ENCODE measurements at places on chromosomes 2 and 18.
A peak's percentile ranks its signal among the peaks of the same experiment; 100 is the strongest.

DNA sequence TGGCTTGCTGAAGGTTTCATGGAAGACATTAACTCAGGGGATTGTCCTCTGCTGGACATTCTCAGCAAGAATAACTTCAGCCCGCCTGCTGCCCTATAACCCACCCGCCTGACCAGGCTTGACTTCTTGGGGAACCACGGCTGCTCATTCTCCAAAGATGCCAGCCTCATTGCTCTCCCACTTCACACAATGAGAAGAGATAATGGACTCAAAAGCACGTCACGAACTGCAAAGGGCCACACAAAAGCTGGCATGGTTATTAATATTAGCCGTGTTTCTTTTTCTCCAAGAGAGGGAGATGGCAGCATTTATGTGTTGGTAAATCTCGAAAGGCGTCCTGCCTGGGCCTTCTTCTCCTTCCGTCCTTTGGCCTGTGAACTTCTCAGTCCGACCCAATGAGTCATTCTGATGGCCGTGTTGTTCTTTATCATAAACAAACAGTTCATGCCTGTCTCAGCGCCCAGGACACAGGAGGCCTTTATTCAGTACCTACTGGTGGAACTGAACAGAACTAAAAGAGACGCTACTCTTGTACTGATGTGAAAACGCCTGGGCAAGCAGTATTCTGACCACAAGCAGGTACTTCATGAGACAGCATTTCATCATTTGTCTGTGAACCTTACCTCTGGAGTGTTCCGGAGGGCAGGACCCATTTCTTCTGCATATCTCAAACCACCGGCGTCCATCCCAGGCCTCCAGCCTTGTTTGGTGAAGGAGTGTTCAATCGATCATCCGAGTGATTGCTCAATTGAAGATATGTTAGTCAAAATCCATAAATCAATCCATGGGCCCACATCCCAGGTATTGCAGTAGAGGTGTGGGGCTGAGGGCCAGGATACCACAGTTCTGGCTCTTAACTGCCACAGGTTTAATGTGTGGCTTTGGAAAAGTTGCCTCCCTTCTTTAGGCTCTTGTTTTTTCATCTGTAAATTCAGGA, 25.1 kb upstream of the KLHL29 start:
- no peak for DNase-seq

DNA sequence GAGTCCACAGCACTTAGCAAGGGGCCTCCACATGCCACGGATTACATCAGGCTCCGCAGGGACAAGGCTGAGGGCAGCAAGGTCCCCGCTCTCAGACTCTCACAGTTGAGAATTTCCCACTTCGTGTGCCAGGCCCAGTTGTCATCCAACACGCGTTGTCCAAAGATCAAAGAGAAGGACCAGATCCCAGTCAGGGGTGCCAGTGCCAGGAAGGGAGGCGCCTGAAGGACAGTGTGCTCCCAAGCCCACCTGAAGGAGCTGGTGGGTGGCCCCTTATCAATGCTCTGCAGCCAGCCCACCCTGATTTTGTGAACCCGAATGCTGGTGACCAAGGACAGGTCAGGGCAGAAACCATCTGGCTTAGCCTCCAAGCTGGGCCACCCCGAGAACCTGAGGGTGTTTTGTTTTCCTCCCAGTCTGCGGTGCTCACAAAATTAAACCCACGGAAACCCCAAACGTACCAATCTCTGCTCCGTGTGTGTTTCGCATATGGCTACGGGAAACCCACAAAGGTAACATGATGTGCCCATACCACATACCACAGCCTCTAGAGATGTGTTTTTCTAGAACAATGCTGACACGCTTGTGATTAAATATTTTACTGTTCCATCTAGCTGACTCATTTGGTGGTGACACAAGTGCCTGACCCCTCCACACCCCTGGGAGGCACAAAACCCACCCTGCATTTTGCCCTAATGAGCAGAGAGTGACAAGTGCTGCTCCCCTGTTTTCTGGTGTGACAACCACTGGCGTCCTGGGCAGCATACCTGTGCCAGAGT, 24.5 kb downstream of the CRACDL start:
- DNase-seq: no peak

DNA sequence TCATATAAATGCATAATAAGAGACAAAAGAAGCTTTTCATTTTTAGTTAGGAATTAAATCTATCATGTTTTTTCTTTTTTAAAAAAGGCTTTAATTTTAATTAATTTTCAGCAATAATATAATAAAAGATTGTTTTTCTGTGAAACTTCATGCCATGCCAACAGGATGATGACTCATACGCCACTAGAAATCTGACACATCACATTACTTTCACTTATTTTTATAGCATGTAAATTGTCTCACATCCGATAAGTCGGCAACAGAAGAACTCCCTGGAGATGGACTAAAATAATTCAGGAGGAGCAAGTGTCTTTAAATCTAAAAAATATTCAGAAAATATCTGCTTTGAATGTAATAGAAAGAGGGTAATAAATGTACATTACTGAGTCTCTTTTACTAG, 1024.2 kb upstream of the ACVR2A start:
- DNase-seq: no peak

- DNase-seq: no peak
Measured at GRCh38 chr18:45104049-45104395, 423.3 kb downstream of the SETBP1 start.

- no peak for DNase-seq
Measured at GRCh38 chr2:70126413-70126812, 39.1 kb downstream of the PCBP1 start.

GRCh38 chr2:28628506-28628905, 123.1 kb upstream of the PPP1CB start:
- no peak for DNase-seq

GRCh38 chr18:73719611-73720010, 428.0 kb downstream of the FBXO15 start:
- DNase-seq: no peak

DNA sequence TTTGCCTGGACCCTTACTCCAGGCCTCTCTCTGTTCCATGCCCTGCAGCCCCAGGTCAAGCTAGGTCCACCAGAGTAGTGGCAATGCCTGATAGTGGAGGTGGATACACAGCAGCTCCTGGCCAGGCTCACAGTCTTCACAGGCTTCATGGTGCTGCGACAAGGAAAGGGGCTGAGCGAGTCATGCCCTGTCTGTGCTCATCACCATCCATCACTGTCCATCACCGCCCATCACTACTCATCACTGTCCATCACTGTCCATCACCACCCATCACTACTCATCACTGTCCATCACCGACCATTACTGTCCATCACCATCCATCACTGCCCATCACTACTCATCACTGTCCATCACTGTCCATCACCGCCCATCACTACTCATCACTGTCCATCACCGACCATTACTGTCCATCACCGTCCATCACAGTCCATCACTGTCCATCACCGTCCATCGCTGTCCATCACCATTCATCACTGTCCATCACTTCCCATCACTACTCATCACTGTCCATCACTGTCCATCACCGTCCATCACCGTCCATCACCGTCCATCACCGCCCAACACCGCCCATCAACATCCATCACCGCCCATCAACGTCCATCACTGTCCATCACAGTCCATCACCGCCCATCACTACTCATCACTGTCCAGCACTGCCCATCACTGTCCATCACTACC, 57.1 kb upstream of the OTOS start:
- DNase-seq: no peak

GRCh38 chr2:50546790-50547189, 485.1 kb downstream of the NRXN1 start:
- DNase-seq: peak; percentile 88

DNA sequence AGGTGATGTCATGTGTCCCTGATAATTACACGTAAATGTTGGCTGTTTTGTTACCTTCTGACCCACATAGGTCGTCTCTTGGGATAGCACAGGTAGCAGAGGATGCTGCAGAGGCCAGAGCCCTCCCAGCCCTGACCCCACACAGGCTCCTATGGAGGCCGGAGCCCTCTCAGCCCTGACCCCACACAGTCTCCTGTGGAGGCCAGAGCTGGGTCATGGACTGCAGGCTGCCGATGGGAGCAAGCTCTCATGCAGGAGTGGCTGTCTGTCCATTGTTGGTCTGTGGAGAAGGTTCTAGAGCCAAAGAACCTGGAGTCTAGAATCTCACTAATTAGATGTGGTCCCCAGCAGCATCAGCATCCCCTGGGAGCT, 155.5 kb downstream of the LDLRAD4 start:
- DNase-seq: no peak

- DNase-seq: no peak
Measured at GRCh38 chr2:36820942-36821605, 124.6 kb downstream of the VIT start.

- DNase-seq: no peak
Measured at GRCh38 chr18:70414315-70414900, 125.6 kb downstream of the SOCS6 start.

- no peak for DNase-seq
Measured at GRCh38 chr2:165528691-165529090, 59.2 kb downstream of the CSRNP3 start.

GRCh38 chr2:135664623-135665068, 77.0 kb upstream of the UBXN4 start:
- no peak for DNase-seq

DNA sequence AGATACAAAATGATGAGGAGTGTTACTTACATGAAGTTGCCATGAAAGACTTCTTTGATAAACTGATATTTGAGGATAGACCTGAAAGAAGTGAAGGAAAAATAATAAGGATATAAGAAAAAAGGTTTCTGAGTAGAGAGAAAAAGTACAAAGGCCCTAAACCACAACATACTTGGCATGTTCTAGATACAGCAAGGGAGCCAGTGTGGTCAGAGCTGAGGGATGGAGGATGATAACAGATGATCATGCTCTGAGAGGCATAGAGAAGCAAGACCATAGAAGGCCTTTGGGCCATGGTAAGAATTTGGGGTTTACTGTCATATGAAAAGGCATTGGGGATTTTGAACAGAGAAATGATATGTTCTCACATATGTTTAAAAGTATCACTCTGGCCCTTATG, 424.1 kb upstream of the CHST9 start:
- DNase-seq: no peak

DNA sequence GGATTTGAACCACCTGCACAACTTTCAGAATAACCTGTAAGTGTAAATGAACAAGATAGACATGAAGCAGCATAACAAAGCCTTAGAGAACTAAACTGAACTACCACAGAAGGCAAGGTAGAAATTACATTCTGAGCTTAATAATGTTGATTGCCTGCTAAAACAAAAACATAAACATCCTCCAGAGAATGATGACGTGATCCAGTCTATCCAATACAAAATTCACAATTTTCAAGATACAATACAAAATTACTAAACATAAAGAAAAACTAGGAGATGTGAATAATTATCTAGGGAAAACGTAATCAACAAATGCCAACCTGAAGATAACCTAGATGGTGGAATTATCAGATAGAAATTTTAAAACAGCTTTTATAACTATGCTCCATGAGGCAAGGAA, 40.7 kb upstream of the EGR4 start:
- no peak for DNase-seq

DNA sequence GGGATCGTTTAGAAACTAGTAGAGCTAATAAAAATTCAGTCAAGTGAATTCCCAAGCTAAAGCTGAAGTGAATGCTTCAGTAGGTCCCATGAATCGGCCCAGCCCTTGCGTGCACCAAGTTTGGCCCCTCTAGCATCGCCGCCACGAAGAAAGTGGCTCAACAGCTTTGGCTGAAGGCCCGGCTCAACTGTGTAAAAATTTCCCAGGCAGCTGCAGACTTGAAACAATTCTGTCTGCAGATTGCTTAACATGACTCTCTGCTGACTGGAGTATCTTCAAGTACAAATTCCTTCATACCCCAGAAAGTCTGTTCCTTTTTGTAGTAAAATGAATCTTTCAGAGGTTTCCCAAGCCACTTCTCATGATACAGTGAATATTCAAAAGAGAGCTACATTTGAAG, 32.7 kb downstream of the ALMS1 start:
- no peak for DNase-seq

DNA sequence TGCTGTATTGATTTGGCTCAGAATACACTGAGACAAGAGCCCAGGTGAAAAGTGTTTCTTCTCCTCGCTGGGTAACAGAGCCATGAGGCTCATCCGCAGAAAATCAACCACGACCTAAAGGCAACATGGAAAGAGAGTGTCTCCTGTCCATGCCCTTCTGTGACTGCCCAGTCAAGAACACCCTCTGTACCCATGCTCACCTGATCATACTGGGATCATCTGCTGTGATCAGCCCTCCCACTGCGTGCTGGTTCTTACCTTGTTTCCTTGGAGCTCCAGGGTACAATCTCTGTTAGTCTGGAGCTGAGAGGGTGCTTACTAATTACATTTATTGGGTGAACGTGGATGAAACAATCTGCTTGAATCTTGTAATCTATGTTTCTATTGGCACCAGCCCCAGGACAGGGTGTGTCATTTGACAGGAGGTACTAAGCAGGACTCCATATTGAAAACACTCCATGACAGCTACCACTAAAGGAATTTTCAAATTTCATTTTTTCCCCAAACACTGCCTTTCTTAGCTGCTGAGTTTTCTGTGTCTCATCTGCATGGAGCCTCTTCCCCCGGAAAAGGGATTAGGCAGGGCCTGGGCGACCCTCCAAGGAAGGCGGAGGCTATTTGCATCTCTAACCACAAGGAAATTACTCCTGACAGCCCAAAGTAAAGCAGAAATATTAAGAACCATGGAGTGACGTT, 39.7 kb upstream of the GRP start:
- DNase-seq: no peak

GRCh38 chr2:239697399-239698164, 296.8 kb upstream of the HDAC4 start:
- no peak for DNase-seq

Measured in NCI-H1436 (cell line).